Cardiac septum (tissue), 1 donor: ENCODE measurements at places on chromosomes 13 and 19.

- no peak for DNase-seq
These were observed 12.8 kb upstream of the SIGLEC10 start for GRCh38 chr19:51430221-51430620.

GRCh38 chr19:8036434-8037099, 16.0 kb upstream of the CCL25 start:
- DNase-seq: no peak

DNA sequence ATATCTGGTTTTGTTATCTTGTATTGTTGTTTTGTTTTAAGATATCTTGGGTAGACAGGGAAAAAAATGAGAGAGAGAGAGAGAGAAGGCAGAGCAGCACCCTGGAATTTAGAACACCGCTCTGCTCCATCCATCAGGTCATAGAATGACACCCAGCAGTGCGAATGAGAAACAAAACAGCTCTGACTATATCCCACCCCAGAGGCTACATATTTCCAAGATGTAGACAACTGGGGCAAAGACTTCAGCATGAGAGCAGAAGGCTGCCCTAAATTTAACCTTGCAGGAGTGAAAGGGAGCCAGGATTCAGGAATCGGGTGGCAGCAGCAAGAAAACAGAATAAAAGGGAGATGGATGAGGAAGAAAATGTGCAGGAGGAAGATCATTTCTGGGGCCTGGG, 46.5 kb downstream of the TNFSF13B start:
- no peak for DNase-seq

GRCh38 chr13:109362616-109363015, 423.8 kb downstream of the IRS2 start:
- DNase-seq: no peak

GRCh38 chr13:87324558-87324957, 346.6 kb upstream of the SLITRK5 start:
- no peak for DNase-seq

GRCh38 chr19:50478901-50479715, 2.5 kb upstream of the GARIN5A start:
- no peak for DNase-seq

DNA sequence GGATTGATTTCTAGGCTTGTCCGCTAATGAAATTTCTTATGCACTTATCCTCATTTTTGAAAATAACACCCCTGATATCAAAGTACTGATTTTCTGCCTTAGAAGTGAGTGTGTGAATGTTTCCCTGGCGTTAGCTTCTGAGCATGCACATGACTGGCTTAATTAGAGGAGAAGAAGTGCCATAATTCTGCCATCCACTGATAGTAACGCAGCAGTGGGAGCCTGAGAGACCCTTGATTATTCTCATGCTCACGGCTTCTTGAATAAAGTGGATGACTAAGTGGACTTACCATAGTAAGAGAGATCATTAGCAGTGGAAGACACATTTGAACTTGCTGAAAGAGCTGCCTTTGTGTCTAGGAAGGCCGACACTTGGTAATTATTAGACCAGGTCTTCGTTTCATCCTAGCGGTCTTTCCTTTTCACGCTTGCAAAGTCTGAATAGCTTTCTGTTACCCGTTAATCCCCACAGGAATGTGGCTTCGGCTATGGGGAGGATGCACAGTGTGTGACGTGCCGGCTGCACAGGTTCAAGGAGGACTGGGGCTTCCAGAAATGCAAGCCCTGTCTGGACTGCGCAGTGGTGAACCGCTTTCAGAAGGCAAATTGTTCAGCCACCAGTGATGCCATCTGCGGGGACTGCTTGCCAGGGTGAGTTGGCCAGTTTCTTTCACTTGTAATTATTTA, 45.3 kb downstream of the TNFRSF19 start:
- no peak for DNase-seq

GRCh38 chr13:97212601-97213040, 9.5 kb upstream of the MBNL2 start:
- DNase-seq: no peak

GRCh38 chr19:20077791-20078463, at the start of gene ZNF90:
TSS of gene ZNF90 (plus strand) at chr19:20078000. CDS start at chr19:20078133, 133 bp downstream.
- peak; percentile 95 for DNase-seq

GRCh38 chr13:91546900-91547299, 148.5 kb downstream of the GPC5 start:
- DNase-seq: no peak

- DNase-seq: no peak
These were observed 13.2 kb downstream of the DIAPH3 start for GRCh38 chr13:60150538-60150937.

DNA sequence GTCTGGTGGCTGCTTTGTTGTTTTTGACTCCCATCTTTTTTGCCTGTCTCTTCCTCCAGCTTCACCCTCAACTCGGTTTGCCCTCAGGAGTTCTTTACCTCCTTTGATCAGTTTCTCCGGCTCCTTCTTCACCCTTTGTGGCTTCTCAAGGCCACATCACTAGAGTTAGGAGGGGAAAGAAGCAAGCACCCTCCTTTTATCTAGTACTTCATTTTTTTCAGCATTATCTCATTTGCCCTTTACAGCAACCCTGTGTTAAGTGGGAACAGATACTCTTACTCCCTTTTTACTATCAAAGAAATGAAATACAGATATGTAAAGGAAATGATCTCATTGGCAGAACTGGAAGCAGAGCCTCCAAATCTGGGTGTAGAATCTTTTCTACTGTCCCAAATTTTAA, 26.9 kb downstream of the RAP2A start:
- no peak for DNase-seq

- no peak for DNase-seq
These were observed 14.4 kb downstream of the ATP4B start for GRCh38 chr13:113643593-113643992.

DNA sequence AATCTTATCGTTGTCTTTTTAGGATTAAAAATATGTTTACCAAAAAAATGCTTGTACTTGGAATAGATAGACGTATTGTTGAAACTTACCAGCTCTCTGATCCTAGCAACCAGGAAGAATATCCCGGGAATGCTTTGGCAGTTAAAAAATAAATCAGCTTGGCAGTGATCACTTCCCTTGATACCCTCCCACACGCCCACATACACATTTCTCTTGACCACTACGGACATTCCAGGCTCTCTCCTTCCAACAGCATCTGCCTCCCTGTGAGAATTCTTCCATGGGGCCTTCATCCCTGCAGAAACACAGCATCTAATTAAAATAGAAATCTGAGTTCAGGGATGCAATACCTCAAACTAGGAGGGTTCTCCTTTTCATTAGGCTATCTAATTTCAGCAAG, 57.9 kb downstream of the THSD1 start:
- DNase-seq: no peak
